ENCODE measurements at places on chromosomes 11 and 22.

GRCh38 chr11:66495401-66495854 is 15.0 kb upstream of the BBS1 start:
- DNase-seq, result no peak

GRCh38 chr11:6258571-6259081 is 1.0 kb upstream of the CCKBR start:
- DNase-seq, result peak; percentile 54

DNA sequence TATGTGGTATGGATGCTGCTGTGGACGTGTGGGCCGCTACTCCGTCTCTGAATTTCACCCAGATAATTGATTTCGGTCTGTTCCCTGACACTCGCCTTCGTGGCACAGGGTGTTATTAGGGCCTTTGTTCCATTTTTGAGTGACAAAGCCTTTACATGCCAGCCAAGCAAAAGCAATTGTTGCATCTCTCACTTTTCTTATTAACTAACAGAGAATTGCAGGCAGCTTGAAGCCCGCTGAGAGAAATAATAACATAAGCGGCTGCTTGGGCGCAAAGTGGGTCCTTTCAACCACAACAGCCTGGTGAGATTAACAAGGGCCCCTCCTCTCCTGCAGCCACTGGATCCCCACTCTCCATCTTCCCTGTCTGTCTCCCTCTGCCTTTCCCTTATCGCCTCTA is 449.4 kb downstream of the NTM start:
- no peak for DNase-seq

DNA sequence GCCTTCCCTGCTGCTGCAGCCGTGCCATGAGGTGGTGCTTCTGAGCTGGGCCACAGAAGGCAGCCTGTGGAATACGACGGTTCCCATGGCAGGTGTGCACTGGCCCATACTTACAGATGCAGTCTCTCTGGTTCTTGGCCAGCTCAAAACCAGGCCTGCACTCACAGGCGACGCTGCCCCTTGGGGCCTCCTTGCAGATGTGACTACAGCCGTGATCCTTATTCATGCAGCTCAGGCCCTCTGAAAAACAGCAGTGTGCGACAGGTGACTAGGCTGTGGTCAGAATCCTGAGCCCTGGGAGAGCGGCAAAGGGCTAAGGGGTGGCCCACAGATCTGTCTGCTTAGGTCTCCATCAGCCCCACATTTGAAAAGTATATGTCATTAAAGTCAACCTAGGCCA is 22.1 kb downstream of the SCUBE2 start:
- no peak for DNase-seq

DNA sequence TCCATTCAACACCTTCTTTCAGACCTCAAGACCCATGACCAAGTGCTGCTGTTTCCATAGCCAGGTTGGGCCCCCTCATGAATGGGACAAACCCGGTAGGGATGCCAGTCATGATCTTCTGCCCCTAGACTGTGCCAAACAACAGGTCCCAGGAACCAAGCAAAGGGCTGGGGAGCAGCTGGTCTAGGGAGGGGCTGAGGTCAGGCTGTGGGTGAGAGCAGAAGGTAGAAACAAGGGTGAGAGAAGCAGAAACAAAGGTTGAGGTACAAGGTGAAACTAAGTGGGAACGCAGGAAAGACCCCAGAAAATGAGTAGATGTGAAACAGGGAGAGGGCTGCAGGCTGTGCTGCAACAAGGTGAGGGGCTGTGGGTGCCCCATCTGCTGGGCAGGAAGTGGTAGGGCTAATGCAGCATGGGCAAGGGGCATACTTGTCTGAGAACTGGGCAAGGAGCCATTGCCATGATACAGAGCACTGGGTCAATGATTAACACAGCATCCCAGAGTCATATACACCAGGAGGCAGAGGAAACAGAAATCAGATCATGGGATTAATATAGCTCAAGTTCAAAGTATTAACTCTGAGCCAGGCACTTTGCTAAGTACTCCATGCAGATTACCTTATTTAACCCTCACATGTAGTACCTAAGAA is 45.9 kb downstream of the SLC1A2 start:
- no peak for DNase-seq

DNA sequence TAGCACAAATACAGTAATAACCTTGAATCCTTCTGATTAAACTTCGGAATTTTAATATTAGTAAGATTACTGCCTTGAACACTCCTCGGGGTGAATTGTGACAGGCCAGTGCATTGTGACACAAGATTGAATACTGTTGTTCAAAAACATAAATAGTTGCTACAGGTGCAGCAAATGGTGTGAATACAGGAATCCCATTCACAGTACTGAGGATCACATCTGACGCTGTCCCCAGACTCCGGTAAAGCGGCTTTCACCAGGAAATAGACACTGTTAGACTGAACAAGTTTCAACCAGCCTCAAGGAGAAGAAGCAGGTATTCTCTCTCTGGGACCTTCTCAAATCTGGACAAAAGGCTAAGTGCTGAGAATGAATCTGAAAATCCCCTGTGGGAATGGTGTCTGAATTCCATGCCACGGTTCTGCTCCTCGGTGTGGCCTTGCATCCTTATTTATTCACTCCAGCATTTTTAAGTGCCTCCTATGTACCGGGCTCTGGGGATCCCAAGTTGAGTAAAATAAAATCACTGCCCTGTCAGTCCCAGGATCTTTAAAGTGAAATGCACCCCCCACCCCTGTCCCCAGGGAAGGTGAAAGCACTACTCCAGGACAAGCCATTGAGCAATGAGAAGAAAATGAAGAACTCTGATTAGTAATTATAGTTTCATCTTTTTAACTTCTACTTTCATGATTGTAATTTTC is 3.4 kb downstream of the LGR4 start:
- no peak for DNase-seq

GRCh38 chr22:48161298-48161697 is 1398.8 kb downstream of the TBC1D22A start:
- DNase-seq, result no peak

GRCh38 chr11:122271745-122272144 is 155.7 kb upstream of the BLID start:
- no peak for DNase-seq

- DNase-seq, result no peak
These were observed 412.3 kb upstream of the SYN3 start for GRCh38 chr22:33470456-33470855.

GRCh38 chr11:19697721-19698121 is 14.9 kb upstream of the NAV2 start:
- DNase-seq, result no peak

DNA sequence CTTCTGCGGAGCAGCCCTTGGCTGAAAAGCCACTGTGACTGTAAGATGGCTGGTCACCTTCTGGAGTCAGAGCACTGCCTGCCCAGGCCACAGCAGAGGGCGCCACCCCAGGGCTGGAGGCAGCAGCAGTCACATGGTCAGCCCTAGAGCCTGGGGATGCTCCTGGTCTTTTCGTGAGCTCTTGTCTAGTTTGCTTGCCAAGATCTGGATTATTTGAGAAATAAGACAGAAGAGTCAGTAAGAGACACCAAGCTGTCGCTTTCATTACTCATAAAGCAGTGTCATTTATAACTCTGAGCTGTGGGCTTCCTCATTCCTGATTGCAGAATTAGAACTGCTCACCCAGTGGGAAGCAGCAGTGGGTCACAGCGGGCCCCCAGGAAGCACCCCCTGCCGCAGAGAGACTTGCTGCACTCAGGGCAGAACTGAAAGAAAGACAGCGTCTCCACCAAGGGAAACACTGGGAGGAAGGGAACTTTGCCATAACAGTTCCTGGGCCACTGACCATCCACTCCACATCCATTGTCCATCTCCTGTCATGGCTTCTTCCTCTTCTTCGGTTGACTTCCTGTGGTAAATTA is 56.7 kb downstream of the PPP6R2 start:
- no peak for DNase-seq

DNA sequence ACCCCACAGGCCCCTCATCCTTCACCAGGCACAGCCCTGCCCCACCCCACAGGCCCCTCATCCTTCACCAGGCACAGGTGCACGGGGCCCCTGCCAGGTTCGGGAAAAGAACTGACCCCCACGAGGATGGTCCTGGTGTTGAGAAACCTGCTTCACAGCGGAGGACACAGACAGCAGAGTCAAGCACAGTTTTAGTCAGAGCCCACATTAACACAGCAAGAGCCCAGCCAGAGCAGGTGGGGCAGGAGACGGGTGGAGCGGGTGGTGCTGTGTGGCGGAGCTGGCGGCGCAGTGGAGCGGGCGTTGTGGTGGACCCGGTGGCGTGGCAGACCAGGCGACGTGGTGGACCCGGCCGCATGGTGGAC is 1085.5 kb downstream of the BRD1 start:
- DNase-seq, result no peak

GRCh38 chr11:57214494-57214893 is 22.6 kb downstream of the APLNR start:
- DNase-seq, result no peak

- DNase-seq, result no peak
These were observed 506.8 kb downstream of the INSC start for GRCh38 chr11:15621565-15621964.

- peak; percentile 79 for DNase-seq
These were observed 36.6 kb downstream of the GAS2 start for GRCh38 chr11:22703040-22703439.

- DNase-seq, result no peak
These were observed 649 bp downstream of the SELENOO start for GRCh38 chr22:50201191-50202129.

DNA sequence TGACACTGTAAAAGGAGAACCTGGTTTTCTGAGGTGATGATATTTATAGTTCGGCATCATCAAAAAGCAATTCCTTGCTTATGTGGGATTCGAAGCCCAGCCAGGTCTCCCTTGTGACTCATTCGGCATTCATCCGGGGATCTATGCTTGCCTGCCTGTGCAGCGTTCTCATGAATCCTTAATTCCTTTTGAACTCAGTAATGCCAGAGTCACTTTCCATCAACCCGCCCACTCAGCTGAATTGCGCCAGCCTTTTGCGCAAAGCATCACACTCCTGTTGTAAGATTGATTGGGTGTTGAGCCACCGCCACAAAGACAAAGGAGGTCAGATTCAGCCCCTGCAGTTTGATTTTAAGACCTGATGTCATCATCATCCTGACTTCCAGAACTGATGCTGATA is 128.6 kb downstream of the SLC17A6 start:
- no peak for DNase-seq

DNA sequence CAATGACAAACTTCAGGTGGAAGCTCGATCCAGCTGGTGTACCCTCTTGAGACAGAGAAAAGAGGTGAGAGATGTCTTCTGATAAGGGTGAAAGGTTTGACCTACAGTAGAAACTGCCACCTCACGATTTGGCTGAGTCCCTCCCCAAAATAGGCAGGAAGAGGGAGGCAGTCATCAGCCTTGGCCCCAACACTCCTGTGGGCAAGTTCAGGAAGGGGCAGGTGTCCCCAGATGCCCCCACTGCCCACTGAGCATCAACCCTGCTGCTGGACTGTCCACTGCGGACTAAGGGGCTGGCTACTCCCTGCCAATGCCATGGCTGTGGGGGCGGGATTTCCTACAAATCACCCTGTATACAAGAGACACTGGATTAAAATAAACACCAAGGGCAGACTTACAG is 441.4 kb downstream of the BUD13 start:
- DNase-seq, result no peak

- no peak for DNase-seq
These were observed 117.9 kb upstream of the LDLRAD3 start for GRCh38 chr11:35826006-35826405.

DNA sequence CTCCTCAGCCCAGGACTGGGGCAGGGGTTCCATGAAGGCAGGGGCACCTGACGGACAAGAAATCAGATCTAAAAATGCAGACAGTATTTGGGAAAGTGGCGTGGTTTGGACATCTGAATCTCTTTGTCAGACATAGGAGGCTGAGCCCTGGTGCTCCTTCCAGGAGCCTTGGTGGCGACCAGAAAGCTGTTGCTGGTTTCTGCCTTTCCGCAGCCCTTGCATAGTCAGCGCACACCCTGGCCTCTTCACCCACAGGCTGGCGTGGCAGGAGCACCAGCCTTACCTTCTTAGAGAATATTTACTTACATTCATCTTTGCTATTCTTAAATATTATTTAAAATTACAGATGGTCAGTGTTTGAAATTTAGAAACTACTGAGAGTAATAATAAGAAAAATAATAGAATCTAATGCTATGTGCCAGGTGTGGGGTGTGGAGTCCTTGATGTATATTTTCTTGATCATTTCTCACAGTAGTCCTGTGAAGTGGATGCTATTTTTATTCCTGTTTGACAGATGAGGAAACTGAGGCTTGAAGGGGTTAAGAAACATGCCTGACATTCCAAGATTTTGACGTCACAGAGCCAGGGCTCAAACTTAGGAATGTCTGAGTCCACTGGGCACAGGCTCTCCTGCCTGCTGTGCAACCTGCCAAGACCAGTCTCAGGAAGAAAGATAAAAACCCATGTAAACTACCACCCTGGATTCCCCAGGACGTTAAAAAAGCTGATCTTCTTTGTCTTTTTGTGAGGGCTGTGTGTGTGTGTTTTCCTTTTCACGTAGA is 51.6 kb downstream of the TBC1D22A start:
- DNase-seq, result no peak

- no peak for DNase-seq
These were observed 416.3 kb downstream of the AASDHPPT start for GRCh38 chr11:106493751-106494150.

DNA sequence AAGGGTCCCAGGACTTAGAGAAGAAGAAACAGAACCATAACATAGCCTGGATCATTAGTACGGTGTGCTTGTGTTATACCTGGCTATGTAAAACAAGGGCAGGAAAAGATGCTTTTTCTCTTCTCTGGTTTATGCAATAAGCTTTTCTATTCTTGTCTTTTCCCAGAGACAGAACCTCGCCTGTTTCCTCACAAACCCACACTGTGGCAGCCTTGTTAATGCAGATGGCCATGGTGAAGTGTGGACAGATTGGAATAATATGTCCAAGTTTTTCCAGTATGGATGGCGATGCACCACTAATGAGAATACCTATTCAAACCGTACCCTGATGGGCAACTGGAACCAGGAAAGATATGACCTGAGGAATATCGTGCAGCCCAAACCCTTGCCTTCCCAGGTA is 2.9 kb downstream of the CFAP68 start:
- DNase-seq, result no peak

- no peak for DNase-seq
These were observed 107.8 kb downstream of the SYN3 start for GRCh38 chr22:32950366-32950765.

GRCh38 chr11:130340671-130341319 is 26.1 kb upstream of the ZBTB44 start:
- no peak for DNase-seq
